HT-29 (cell line): ENCODE measurements at places on chromosomes 5 and 9.

DNA sequence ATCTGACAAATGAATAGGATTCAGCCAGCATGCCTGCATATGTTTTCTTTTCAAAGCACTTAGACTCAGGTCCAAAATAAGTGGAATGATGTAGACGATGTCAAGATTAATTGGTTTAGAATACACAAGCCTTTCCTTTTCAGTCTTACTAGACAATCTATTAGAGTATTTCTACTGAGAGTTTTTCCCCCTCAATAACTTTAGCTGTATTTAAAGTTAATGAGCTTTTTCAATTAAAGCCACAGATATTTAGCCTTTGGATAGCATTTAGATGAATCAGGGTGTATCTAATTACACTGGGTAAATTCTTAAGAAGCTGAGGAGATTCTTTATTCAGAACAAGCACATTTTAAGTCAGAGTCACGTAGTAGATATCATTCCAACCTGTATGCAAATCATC, 198.7 kb upstream of the MPDZ start:
- DNase-seq = no peak

DNA sequence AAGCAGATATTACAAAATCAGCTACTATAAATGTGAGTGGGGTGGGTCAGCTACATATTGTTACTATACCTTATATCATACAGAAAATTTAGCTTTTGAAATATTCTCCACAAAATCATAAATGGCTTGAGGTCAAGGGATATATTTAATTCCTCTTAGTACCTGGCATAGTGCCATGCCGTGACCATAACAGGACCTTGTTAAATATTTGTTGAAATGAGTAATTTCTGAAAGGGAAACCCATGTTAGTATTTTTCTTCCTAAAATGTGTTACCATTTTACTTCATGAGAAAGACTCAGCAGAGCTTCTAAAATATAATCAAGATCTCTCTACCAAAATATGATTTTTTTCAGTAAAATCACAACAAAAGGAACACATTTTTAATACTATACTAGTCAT, 14.8 kb downstream of the ATP10B start:
- DNase-seq = no peak

- DNase-seq = no peak
Measured at GRCh38 chr5:90558344-90559192, at the start of gene ADGRV1. Gene ADGRV1 (plus strand): TSS chr5:90558797. CDS start chr5:90558896, 99 bp downstream.

DNA sequence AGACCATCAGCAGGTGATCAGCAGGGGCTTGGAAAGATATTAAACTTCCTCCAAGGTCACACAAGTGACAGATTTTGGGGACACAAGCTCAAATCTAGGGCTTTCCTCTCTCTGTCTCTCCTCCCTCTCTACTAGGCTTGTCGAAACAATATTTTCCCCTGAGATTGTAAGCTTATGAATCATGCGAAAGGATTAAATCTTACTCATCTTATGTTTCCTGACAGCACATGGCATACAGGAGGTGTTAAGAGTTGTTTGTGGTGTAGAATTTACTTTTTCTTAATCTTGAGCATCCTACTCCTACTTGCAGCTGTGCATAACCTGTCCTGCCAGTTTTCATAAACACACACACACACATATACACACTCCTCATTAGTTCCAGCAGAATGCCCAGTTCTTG, 186.3 kb downstream of the MARCHF11 start:
- no peak for DNase-seq

- DNase-seq = no peak
Measured at GRCh38 chr5:10023494-10023893, 226.2 kb downstream of the ATPSCKMT start.

- DNase-seq = no peak
Measured at GRCh38 chr5:37936091-37936490, 96.2 kb upstream of the GDNF start.

DNA sequence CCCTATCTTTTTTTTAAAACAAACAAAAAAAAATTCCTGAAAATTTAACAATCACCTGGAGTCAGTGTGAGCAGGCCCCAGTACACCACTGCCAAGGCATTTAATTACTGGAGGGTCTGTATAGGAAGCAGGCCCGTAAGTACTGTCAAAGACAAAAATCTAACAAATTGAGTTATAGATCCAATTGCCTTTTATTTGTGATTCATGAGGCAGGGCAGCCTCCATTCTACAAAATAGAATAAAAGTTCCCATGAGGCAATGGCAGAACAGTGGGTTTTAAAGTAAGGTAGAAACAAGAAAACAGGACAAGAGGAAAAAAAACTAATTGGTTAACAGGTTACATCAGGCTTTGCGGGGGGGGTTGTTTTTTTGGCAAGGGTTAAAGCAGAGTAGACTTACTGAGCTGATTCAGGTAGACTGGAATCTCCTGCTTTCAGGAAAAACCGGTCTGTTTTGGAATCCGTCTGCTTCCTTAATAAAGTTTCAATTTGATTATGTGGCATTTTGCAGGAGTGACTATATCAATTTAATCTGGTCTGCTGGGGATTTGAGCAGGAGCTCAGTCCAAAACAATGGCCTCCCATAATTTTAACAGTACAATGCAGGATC, 48.9 kb downstream of the AUH start:
- DNase-seq = peak; percentile 65

GRCh38 chr9:134253606-134254205, 72.5 kb upstream of the RXRA start:
- no peak for DNase-seq
